Ascending aorta (tissue), 2 donors: ENCODE measurements at places on chromosomes 2 and 18.
A peak's percentile ranks its signal among the peaks of the same experiment; 100 is the strongest.

DNA sequence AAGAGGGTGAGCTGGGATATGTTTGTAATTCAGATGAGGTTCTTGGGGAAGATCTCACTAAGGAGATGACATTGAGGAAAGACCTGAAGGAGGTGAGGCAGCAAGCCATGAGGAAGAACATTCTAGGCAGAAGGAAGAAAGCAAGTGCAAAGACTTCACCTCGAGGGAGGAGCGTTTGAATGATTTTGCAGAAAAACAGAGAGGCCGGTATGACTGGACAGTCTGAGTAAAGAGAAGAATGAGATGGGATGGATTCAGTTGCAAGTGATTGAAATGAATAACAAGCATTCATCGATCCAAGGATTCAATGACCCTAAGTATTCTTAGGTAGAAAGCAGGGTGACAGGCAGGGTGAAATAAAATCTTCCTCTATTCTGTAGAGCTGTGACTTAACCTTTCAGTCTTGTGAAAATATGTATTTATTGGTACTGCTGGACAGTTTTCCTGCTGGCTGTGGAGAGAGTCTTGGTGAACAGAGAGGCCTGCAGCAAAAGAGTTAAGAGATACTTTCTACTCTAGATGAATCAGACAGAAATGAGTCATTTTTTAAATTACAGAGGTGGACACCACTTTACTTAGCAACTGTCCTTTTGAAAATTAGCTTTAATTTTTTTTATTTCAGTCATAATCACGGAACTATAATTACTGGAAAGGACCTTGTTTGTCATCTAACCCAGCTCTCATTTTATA is 278.4 kb downstream of the LRRTM1 start:
- no peak overlapping the region for H3K27ac ChIP-seq
- H3K4me1 ChIP-seq: no peaks in the 10 kb centered on the region
- H3K36me3 ChIP-seq: no peaks in the 10 kb centered on the region
- H3K27me3 ChIP-seq: no peaks in the 10 kb centered on the region

DNA sequence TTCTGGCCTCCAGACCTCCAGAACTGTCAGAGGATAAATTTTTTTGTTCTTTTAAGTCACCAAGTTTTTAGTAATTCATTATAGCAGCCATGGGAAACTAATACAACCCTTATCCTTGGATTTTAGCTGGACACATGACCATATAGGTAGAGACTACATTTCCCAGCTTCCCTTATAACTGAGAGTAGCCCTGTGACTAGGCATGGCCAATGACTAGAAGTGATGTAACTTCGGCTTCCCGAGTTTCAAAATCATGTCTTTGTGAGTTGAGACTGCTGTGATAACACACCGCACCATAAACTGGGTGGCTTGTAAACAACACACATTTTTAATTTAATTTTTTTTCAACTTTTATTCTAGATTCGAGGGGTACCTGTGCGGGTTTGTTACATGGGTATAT is 134.0 kb upstream of the SERTAD2 start:
- no peaks in the 10 kb centered on the region for H3K4me1 ChIP-seq
- H3K27ac ChIP-seq: no peak overlapping the region
- no peak for DNase-seq
- no peaks in the 10 kb centered on the region for H3K36me3 ChIP-seq
- no peaks in the 10 kb centered on the region for H3K27me3 ChIP-seq

- no peaks in the 10 kb centered on the region for H3K27me3 ChIP-seq
- H3K36me3 ChIP-seq: no peaks in the 10 kb centered on the region
Observed at GRCh38 chr2:190469771-190470170, 61.6 kb downstream of the MFSD6 start.

GRCh38 chr2:144379851-144380311 is 140.0 kb downstream of the ZEB2 start:
- H3K36me3 ChIP-seq: no peaks in the 10 kb centered on the region
- no peak for DNase-seq
- peak overlapping the region; percentile 54 for H3K4me3 ChIP-seq
- no peaks in the 10 kb centered on the region for H3K27me3 ChIP-seq
- H3K4me1 ChIP-seq: peaks cover 7% of the 10 kb centered on the region
- H3K27ac ChIP-seq: no peak overlapping the region

DNA sequence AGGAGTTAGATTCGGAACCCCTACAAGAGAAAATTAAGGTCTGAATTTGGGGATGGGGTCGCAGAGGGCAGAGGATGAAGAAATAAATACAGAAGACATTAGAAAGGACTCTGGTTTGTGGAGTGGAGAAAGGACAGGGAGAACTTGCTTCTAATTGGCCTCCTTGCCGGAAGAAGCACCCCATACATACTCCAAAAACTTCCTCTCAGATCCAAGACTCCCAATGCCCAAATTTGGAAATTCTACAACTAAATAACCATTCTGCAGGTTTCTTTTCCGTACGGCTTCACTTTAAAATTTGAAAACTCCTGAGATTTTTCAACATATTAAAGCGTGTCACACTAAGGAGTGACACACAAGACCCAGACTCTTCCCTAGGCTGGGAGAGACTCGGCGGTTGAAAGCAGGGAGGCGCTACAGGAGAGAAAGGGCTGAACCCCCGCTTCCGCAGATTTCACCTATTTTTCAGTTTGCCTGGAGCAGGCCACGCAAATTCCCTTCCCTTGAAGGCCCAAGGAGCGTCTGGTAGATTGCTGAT is 478 bp downstream of the CLHC1 start:
- peaks cover 20% of the 10 kb centered on the region for H3K4me1 ChIP-seq
- no peaks in the 10 kb centered on the region for H3K27me3 ChIP-seq
- peak overlapping the region; percentile 84 for H3K27ac ChIP-seq
- H3K4me3 ChIP-seq: peak overlapping the region; percentile 69
- H3K36me3 ChIP-seq: peaks cover 20% of the 10 kb centered on the region

- no peak overlapping the region for H3K4me3 ChIP-seq
- H3K27me3 ChIP-seq: no peaks in the 10 kb centered on the region
- no peak overlapping the region for H3K27ac ChIP-seq
- H3K36me3 ChIP-seq: no peaks in the 10 kb centered on the region
- DNase-seq: no peak
Observed at GRCh38 chr2:142300517-142300916, 169.7 kb upstream of the LRP1B start.

GRCh38 chr2:114316532-114317300 is 125.7 kb upstream of the DPP10 start:
- H3K36me3 ChIP-seq: no peaks in the 10 kb centered on the region
- no peak overlapping the region for H3K4me3 ChIP-seq
- no peak for DNase-seq
- no peaks in the 10 kb centered on the region for H3K4me1 ChIP-seq

- no peak overlapping the region for H3K4me3 ChIP-seq
- H3K27me3 ChIP-seq: no peaks in the 10 kb centered on the region
- no peak for DNase-seq
- no peak overlapping the region for H3K27ac ChIP-seq
- H3K36me3 ChIP-seq: peaks cover 88% of the 10 kb centered on the region
- no peaks in the 10 kb centered on the region for H3K4me1 ChIP-seq
Observed at GRCh38 chr2:237752761-237753165, 45.8 kb upstream of the RBM44 start.

GRCh38 chr2:69381337-69381737 is 5.7 kb downstream of the GFPT1 start:
- H3K4me3 ChIP-seq: no peak overlapping the region
- DNase-seq: no peak
- H3K27ac ChIP-seq: peak overlapping the region; percentile 28
- no peaks in the 10 kb centered on the region for H3K36me3 ChIP-seq

- no peak for DNase-seq
- H3K4me1 ChIP-seq: no peaks in the 10 kb centered on the region
- H3K27me3 ChIP-seq: no peaks in the 10 kb centered on the region
- no peak overlapping the region for H3K4me3 ChIP-seq
- H3K27ac ChIP-seq: no peak overlapping the region
Observed at GRCh38 chr2:60515721-60516226, 37.7 kb downstream of the BCL11A start.

- peak overlapping the region; percentile 73 for H3K27ac ChIP-seq
- DNase-seq: no peak
- no peaks in the 10 kb centered on the region for H3K4me1 ChIP-seq
- H3K4me3 ChIP-seq: peak overlapping the region; percentile 82
Observed at GRCh38 chr2:130371723-130372054, 15.8 kb downstream of the PTPN18 start.

DNA sequence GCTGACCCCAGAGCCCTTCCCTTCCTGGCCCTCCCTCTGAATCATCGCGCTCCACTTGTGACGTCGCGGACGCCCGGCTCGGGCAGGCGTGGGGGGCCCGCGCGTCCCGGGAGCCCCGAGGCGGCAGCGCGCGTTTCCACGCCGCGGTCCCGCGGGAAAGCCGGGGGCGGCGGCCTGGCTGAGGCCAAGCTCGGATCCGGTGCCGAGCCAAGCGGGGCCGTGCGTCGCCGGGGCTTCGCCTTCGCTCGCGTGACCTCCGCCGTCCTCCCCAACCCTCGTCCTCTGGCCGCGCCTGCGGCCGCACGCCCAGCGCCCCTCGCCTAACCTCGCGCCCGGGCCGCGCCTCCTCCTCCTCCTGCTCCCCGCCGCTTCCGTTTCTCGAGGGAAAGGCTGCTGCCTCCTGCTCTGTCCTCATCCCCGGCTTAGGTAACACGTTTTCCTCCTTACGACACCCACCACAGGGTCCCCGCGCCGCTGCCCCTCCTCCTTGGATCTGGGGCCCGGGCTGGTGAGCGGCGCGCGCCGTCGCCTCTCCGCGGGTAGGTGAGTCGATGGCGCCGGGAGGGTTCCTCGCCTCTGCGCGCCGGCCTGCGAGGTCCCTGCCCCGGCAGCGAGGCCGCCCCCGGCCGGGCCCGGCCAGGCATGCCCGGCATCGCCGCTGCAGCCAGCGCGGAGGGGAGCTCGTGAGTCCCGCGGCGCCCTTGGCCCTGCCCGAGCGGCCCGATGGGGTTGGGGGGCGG is at the start of gene INPP1:
Gene INPP1 (plus strand): TSS at position 54 of the 740 bp plus-strand sequence. CDS start 16,514 bp downstream, outside the sequence.
- peak within 1 kb of the TSS; percentile 60 for H3K4me3 ChIP-seq
- H3K27me3 ChIP-seq: no peaks in the 10 kb centered on the region
- peak; percentile 90 for DNase-seq
- H3K4me1 ChIP-seq: no peaks in the 10 kb centered on the region

- H3K27ac ChIP-seq: no peak overlapping the region
- H3K4me1 ChIP-seq: no peaks in the 10 kb centered on the region
- no peak for DNase-seq
- no peaks in the 10 kb centered on the region for H3K36me3 ChIP-seq
- H3K4me3 ChIP-seq: no peak overlapping the region
Observed at GRCh38 chr18:33022370-33022769, 249.5 kb upstream of the KLHL14 start.

DNA sequence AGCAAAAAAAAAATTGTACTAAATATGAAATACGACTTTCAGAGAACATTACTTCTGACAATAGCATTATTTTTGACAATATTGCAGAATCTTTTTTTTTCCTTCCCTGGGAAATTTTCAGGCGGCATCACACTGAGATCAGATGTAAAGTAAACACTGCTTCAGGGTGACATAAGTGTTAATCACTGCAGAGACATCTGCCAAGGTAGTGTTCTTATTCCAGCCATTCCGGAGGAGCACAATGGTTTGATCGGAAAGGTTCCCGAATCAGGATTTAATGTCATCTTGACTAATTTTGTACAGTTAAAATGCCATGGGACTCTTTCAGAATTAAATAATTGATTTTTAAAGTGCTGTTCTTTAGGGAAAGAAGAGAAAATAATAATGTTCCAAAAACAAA is 56.7 kb upstream of the ZNF236 start:
- H3K27me3 ChIP-seq: no peaks in the 10 kb centered on the region
- H3K36me3 ChIP-seq: no peaks in the 10 kb centered on the region
- no peak overlapping the region for H3K27ac ChIP-seq
- H3K4me3 ChIP-seq: no peak overlapping the region
- DNase-seq: no peak

DNA sequence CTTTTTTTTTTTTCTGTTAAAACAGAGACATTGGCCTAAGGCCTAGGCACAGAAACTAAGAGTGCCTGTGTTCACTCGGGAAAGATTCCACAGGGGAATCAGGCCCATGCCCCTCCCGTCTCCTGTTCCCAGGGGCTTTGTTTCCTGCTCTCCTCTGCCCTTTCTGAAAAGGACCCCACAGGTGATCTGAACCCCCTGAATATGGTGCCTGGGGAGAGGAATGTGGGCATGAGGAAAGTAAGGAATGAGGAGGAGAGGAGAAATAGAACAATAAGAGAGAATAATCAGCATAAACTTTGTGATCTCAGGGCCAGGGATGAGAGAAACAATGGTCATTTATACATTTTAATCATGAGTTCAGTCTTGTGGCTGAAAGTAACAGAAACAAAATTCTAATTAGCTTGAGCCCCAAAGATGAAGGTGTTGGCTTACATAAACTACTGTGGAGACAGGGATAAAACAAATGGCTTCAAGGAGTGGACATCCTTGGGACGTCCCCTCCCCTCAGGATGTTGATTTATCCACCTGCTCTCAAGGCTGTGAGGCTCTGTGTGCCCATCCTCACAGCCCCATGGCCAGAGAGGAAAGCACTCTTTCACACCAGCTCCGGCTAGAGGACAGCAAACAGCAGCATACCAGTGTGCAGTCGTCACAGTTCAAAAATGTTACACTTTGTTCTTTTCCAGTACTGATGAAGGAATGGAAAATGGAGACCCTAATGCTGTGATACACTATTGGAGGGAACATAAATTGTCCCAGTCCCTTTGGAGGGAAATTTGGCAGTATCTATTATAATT is 46.4 kb upstream of the MRPL33 start:
- H3K4me3 ChIP-seq: no peak overlapping the region
- DNase-seq: peak; percentile 85

DNA sequence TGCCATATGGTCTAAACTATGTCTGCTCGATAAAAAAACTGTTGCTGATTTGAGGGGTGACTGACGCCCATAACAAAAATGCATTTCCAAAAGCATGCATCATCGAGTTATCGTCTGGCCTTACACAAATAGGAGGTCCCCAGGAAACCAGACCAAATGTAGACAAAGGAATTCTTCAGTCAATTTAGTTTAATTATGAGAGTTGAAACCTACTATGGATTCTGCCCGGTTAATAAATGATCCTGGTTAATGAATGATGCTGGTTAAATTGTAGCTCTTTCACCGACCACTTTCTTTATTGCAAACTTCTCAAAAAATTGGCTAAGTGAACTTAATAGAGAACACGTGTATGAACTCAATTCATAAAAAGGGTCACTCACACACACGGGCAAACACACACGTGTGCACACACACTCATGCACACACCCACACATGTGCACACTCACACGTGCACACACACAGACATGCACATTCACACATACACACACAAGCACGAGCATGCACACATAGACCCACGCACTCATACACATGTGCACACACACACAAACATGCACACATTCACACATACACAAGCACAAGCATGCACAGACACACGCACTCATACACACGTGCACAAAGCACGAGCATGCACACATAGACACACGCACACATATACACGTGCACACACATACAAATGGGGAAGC is 59.0 kb upstream of the SALL3 start:
- no peaks in the 10 kb centered on the region for H3K4me1 ChIP-seq
- no peak overlapping the region for H3K27ac ChIP-seq
- no peaks in the 10 kb centered on the region for H3K36me3 ChIP-seq

GRCh38 chr2:7800031-7800430 is 881.8 kb upstream of the ID2 start:
- no peak overlapping the region for H3K27ac ChIP-seq
- H3K4me1 ChIP-seq: no peaks in the 10 kb centered on the region
- H3K27me3 ChIP-seq: no peaks in the 10 kb centered on the region
- no peaks in the 10 kb centered on the region for H3K36me3 ChIP-seq
- H3K4me3 ChIP-seq: no peak overlapping the region
